ENCODE measurements at places on chromosomes 6 and 20.

DNA sequence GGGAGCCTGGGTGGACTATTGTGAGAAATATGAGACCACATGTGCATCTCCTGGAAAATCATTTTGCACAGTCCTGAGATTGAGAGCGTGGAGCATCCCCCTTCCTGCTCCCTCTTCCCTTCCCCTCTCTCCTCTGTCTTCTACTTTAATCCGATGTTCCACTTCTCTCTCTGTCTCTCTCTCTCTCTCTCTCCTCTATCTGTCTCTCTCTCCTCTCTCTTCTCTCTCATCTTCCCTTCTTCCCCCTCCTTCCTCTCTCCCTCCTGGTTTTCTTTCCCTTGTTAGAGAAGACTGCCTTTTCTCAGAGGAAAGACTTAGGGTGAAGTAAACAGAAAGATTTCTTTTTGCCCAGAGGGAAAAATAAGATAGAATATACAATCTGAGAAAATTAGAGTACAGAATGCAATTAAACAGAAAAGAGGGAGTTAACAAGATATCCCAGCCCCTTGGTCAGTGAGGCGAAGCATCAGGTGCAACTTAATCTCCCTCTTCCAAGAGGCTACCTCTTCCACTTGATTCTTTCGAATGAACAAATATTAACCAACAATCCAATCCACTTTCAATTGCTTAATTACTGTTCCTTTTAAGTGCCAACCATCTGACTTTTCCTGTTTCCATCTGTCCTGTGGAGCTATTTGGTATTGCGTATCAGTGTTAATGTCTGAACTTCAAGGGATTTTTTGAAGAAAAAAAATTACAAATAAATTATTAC lies 14.6 kb downstream of the KHDC1 start:
- no peak for DNase-seq

DNA sequence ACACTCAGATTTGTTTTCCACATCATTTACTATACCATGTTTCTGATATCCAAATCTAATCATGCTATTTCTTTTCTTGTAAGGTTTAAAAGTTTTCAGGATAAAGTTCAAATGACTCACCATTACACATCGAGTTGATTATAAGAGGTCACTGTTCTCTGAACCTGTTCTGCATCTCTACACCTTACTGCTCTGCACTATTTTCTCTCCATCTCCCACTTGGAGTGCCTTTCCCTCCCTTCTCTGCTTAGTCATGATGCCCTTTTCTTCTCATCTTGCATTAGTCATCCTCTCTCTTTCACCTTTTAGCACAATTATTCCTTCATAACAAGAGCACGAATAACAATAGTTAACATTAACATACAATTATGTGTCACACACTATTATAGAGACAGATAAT lies 37.5 kb upstream of the FUT9 start:
- DNase-seq = no peak

- no peak for DNase-seq
Observed at GRCh38 chr6:36929607-36930006, 24.9 kb upstream of the PI16 start.

DNA sequence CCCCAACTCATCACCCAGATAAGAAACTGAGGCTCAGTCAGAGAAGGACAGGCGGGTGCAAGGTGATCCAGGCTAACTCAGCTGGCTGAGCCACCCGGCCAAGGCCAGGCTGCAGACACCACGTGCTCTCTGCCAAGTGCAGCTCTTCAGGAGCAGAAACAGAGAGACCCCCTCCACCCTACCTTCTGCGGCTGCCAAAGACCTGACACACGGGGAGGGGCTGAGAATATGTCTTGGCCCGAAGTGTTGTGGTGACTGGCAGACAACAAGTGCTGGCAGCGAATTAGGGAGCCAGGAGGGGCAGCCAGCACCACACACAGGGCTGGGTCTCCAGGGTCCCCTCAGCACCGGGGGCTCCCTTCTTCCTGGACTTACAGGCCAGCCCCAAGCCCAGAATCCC lies 22.5 kb downstream of the PREX1 start:
- DNase-seq = no peak

GRCh38 chr20:36343641-36344040 lies 37.5 kb downstream of the DLGAP4 start:
- DNase-seq = no peak

DNA sequence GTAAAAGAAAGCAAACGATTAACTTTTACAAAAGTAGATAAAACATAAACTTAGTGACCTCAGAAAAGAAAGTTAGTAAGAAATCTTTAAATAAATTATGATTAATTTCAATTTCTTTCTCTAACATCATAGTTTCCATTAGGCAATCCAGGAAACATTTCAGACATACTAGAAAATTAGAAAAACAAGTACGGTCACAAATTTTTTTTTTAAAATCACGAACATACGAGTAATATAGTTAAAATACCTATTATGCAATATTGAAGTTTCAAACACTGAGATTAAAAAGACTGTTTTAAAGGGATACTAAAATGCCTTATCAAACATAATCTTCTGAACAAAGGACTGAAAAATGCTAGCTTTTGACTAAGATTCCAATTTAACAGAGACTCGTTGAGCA lies 26.2 kb downstream of the NOL7 start:
- peak; percentile 53 for DNase-seq

GRCh38 chr6:33717934-33718455 lies 6.5 kb upstream of the UQCC2 start:
- no peak for DNase-seq

DNA sequence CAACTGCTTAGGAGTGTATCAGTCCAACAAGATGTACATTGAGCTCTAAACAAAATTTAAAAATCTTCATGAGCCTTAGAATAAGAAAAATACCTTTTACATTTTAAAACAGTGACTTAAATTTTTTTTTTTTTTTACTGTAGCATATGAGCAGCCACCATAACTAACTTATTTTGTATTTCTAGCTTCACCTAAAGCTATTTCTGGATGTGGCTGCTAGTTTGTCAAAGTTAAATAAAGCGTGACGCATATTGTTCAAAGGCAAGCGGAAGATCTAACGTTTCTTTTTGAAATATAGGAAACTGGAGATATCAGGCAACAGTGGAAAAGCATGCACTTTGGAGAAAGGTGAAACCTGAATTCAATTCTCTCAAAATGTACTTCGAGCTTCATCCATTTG lies 3.3 kb upstream of the IL22RA2 start:
- DNase-seq = no peak

DNA sequence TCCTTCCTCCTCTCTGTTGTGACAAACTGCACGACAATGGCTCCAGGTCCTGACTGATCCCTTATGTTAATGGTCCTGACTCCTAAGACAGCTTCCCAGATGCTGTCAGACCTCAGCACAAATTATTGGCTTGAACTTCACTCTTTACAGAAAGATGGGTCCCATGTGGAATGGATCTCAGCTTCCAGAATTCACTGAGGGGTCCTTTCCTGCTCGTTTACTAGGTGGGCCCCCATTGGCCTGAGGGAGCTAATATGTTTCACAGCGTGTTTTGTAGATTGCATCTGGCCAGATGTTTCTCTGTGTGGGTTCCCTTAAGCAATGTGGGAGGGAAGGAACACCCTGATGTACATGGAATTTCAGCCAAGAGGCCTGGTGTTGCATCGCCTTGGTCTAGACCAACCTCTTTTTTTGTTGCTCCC lies 826.6 kb downstream of the MAFB start:
- DNase-seq = no peak

DNA sequence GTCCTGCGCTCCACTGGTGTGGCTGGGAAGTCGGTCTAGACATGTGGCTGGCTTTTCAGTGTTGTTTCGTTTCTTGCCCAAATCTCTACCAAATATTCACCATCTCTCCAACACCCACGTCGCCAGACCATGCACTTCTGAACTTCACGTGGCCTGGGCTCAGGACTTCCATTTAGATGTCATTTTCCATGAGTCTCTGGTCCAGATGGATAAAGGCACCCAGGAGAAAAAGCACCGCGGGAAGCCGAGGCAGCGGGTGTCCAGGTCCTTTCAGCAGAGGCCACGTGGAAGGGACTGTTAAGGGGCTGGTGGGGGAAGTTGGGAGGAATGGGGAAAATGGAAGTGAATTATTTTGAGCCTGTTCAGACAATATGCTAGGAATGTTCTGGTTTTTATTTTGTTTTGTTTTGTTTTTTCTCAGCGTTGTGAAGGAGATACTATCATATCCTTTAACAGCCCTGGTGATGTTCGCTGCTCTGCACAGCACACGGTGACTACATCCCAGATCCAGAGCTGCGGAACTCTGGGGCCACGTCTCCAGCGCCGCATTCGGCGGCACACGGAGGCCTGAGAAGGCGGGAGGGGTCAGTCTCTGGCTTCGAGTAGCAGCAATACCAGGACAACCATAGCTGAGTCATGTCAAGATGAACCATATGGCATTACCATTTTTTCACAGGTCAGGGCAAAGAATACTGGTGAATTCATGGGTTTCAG lies 230.3 kb downstream of the THBS2 start:
- DNase-seq = no peak

DNA sequence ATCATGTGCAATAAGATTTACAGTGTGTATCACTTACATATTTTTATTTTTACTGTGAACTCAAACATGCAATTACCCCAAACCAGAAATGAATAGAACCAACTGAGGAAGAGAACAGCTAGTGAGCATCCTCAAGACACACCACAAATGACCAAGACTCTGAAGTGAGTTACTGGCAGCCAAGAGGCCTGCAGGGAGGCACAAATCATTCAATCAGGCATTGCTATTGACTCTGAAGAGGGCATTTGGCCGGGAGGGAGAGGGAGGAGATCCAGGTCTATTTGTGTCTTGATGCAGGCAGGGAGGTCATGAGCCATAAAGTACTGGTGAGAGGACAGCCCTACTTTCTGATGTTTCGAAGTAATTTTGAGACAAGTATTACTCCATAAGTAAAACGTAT lies 257.7 kb downstream of the BCKDHB start:
- DNase-seq = no peak

GRCh38 chr20:13865791-13866351 lies 81.0 kb downstream of the NDUFAF5 start:
- peak; percentile 41 for DNase-seq

DNA sequence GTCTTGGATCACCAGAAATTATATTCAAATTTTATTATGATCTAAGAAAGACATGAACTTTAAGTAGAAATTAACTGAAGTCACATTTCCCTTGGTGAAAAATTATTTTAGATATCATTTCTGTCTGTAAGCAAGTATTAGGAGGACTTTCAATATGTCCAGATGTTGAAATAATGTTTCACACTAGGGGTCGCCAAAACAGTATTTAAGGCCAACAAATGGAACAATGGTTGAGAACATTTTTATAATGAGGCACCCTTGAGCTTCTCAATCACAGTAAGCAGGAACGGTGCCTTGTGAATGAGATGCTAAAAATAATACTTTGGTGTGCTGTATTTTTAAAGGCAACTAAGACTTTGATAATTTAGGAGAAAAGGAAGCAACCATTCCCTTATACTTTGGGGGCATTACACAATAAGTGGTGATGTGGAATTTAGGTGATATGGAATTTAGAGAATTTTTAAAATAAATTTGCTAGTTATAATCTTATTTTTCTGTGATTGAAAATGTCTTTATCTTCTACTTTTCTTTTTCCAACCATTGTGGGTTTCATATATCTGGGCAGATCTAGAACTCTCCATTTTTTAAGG lies 9.6 kb upstream of the SF3B5 start:
- DNase-seq = peak; percentile 89

GRCh38 chr6:144285548-144285797 lies 338 bp downstream of the UTRN start:
- DNase-seq = no peak

DNA sequence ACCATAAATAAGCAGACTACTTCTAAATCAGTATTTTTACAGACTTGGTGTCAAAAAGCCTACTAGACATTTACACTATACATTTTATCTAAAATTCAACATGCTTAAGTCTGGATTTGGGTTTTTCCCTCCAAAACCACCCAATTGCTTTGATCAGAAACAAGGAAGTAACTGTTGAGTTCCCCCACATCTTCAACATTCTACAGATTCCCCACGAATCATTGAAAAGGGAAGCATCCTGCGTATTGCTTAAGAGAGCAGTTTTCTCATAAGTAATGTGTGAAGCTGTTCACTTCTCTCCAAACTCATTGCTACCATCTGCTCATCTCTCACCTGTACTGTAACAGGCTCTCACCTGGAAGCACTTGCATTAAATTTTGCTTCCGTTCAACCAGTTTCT lies 36.4 kb upstream of the RNF144B start:
- peak; percentile 96 for DNase-seq

- DNase-seq = no peak
Observed at GRCh38 chr6:150036081-150036480, 10.7 kb upstream of the RAET1L start.

DNA sequence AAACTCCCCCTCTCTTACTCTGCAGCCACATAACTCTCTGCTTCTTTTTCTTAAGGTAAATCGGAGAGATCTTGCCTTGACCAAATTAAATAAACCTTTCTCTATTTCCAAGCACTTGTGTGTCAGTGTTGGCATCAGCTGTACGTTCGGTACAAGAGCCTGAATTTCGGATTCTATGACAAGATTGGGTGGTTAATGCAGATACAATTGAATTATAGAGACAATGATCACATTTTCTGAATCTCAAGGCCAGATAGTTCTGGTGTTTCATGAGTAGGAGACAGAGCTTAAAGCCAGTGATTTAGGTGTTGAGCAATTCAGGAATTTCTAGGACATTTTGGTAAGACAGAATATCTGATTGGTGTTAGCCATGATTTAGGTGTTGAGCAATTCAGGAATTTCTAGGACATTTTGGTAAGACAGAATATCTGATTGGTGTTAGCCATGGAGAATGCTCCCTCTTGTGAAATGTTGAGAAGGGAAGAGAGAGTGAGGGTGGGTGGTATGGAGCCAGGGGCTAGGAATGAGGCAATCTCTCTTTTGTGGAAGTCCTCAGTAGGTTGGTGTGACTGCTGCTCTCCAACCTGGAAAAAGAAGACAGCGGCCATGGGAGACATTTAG lies 5.1 kb downstream of the SPINT3 start:
- peak; percentile 63 for DNase-seq

DNA sequence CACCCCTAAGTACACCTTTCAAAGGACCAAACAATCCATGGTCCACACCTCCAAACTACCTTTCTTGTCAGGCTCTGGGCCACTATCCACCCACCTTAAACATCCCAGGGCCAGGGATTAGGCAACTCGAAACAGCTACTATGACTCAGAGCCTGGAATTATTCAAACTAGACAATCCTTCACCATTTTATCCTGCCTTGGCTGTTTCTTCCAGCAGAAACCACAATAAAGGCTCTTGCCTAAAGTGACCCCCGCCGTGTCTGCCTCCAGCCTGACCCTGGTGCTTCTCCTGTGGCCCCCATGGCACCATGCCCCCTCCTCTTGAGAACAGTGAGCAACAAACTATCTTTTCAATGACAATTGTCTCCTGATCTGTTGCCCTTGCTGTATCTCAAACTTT lies 195.5 kb downstream of the EPM2A start:
- DNase-seq = no peak

GRCh38 chr6:117270055-117270842 lies 4.9 kb downstream of the VGLL2 start:
- no peak for DNase-seq

- peak; percentile 38 for DNase-seq
Observed at GRCh38 chr6:158068156-158068892, 86.7 kb downstream of the SYNJ2 start.
